ENCODE measurements at places on chromosomes 16 and 17. TPM values are rescaled to one million over a fixed set of nuclear protein-coding genes. Genes with fewer than 3 reads are reported as not detected.

DNA sequence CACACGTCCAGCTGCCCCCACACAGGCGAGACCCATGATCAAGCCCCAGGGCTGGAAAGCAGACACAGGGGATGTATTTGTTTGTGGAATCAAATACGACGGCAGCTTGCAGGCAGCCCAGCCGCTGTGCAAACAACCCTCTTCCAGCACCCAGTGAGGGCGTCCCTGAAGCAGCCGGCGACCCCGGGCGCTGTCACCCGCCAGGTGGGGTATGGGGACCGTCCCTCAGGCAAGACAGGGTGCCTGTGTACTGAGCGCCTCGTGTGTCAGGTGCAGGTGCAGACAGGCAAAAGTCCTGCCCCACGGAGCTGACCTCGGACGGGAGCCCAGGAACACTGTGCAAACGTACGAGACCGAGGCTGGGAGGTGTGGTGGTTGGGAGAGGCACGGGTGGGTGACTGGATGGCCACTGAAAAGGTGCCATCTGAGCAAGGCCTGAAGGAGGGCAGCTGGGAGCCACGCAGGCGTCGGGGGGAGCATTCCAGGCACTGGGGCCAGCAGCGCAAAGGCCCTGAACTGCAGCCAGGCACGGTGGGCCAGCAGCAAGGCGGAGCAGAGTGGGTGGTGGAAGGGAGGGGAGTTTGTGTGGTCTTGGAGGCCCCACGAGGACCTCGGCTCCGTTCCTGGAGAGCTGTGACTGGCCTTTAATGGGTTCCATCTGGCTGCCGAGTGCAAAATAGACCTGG is 48.5 kb downstream of the CBFA2T3 start:
- DNase-seq = no peak

DNA sequence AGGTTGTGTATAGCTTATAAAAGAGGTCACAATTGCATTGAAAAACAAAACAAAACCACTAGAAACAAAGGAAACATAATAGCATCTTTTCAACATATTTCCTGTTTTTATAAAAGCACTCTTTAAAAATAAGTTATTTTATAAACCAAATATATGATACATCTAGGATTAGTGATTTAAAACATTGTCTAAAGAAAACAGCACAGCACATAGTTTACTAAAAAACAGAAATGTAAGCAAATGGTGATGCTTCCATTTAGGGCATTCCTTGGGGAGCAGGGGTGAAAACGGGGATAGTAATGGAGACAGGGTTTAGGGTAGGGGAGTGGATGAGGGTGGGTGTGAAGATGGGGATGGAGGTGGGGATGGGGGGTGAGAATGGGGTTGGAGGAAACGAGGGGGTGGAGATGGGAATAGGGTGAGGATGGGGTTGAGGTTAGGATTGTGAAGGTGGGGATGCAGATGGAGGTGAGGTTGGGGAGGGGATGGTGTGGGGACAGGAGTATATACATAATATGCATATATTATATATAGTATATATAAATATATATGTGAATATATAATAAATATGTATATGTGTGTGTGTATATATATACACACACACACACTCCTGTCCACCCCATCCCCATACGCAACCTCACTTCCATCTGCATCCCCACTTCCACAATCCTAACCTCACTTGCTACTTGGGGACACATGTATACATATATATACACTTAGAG is 1519.5 kb downstream of the CDH11 start:
- no peak for DNase-seq

DNA sequence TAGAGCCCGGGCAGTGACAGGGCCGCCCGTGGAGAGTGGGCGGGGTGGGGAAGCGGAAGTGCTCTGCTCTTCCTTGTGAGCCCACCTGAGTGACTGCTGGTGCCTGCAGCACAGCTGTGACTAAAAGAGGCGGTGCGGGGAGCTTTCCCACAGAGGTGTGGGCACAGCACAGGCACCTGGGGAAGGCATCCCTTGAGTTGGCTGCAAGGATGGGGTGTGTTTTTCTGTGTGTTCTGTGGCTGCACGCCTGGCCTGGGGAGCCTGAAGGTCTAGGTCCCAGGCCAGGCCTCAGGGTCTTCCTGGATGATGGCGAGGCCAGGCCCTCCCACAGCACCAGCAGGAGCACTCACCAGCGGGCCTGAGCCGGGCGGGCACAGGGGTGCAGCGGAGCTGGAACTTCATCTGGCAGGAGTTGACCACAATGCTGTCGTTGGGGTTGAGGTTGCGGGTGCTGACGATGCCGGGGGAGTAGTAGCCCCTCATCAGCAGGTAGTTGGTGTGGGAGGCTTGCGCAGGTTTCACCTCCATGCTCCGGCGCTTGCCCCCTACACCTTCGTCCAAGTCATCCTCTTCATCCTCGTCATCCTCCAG is 67.1 kb downstream of the IL21R start:
- DNase-seq = no peak

FNDC8 gene
- total RNA-seq = not detected

ADAM11 gene
- total RNA-seq = 0.22 TPM

DNA sequence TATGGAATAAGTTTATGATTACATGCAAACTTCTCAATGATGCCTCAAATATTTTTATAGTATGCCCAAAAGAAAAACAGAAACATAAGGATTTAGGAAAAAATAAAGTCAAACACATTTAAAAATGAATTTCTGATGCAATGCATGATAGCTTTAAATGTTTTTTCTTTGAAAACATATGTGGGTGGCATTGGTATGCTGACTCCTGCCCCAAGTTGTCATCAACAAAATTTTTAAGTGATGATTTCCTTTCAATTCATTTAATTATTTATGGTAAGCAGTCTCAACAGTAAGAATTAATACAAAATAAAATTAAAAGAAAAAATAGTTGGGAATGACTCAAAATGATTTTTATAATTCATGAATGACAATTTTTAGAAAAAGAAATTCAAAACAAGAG is 104.9 kb downstream of the CEP112 start:
- DNase-seq = no peak

PITPNM3 gene
- 4.3 TPM for total RNA-seq

USP43 gene
- total RNA-seq = 4.2 TPM

DNA sequence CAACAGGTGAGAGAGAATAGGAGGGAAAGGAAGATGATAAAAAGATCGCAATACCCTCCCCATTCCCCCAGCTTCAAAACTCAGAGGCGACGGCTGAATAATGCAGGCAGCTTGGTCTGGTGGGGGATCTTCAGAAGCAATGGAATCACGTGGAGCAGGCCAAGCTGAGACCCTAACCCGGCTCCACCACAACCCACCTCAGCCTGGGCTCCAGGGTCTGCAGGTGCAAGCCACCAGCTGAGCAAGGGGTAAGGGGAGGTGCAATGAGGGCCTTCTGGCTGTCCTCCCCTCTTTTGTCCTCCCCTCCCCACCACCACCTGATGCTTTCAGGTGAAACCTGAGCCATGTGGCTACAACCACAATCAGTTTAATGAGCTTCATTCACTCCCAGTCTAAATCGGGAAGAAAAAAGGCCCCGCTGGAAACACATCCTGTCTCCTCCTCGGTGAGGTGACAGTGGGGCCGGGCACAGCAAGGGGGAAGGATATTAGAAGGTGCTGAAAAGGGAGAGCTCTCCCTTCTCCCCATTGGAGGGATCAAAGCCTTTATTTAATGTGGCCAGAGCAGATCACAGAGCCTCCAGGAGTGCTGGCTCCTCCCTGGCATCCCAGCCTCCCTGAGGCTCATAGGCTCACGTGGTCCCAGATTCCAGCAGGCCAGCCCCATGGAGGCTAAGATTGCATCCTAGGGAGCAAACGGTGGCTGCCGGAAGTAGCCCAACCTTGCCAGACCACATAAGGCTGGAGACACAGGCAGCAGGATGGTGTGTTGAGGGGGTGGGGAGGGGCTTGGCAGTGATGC is 261.0 kb downstream of the SOX9 start:
- DNase-seq = no peak

GRCh38 chr16:83701494-83701893 is 106.3 kb upstream of the HSBP1 start:
- DNase-seq = peak; percentile 47

GLP2R gene
- 0.54 TPM for total RNA-seq

ABCC11 gene
- total RNA-seq = not detected

DNA sequence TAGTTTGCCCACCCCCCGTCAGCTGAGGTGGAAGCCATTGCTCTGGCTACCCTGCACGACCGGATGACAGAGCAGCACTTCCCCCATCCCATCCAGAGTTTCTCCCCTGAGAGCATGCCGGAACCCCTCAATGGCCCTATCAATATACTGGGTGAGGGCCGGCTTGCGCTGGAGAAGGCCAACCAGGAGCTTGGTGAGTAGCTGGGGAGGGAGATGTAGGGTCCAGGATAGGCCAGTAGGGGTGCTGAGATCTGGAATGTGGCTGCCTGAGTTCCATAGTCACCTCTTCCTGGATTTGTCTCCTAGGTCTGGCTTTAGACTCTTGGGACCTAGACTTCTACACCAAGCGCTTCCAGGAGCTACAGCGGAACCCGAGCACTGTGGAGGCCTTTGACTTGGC is 6.4 kb downstream of the PFAS start:
- DNase-seq = no peak

- no peak for DNase-seq
Observed at GRCh38 chr17:55368706-55369105, 52.9 kb downstream of the MMD start.

KIFC3 gene
- total RNA-seq = 130 TPM

DNA sequence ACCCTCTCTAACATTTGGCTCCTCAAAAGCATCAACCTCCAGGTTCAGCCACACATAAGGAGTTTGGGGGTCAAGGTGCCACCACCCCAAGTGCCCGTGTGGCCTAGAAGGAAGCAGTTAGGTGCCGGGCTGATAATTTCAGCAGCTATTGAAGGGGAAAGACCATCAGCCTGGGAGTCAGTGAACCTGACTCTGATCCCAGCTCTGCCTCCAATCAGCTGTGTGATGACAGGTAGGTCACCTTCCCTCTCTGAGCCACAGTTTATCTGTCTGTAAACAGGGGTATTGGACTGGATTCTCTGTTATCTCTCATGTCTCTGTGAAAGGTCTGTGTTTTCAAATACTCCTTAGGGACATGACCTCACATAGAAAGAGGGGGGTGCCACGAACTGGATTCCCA is 3.9 kb downstream of the CRHR1 start:
- no peak for DNase-seq

DNA sequence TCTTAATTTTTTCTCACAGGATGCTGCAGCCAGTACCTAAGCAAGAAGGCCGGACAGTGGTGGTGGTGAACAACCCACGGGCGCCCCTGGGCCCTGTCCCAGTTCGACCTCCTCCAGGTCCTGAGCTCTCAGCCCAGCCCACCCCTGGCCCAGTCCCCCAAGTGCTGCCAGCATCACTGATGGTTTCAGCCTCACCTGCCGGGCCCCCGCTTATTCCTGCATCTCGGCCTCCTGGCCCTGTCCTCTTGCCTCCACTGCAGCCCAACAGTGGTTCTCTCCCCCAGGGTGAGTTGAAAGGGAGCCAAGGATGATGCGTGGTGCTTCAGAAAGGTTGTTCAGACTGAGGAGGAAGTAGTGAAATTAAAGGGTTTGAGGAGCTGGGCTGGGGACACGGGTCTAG is 21.7 kb downstream of the SRCAP start:
- no peak for DNase-seq

GRCh38 chr17:80364091-80364691 is 50.8 kb upstream of the ENDOV start:
- DNase-seq = peak; percentile 10

DNA sequence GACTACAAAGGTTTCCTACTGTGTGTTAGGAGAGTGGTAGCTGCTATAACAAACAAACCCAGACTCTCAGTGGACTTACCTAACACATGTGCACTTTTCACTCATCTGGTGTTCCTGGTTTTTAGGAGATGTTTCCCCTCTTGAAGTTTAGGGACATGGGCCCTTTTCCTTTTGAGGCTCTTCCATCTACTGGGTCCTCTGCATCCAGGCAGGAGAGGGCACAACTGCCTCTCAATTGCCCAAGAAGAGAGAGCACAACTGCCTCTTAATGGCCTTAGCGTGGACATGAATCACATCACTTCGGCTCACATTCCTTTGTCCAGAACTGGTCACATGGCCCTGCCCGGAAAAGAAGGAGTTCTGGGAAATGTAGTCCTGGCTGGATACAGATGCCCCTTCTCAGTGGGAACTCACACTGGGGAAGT is 9.8 kb upstream of the TNRC6C start:
- peak; percentile 17 for DNase-seq

- no peak for DNase-seq
Observed at GRCh38 chr17:63658366-63658765, 36.1 kb downstream of the MAP3K3 start.

GRCh38 chr16:13926464-13926863 is 6.5 kb downstream of the ERCC4 start:
- DNase-seq = no peak

ZFPM1 gene
- 5.3 TPM for total RNA-seq

- peak; percentile 90 for DNase-seq
Observed at GRCh38 chr16:1159973-1160772, 7.3 kb downstream of the CACNA1H start.

TBC1D3K gene
- not detected for total RNA-seq

DNA sequence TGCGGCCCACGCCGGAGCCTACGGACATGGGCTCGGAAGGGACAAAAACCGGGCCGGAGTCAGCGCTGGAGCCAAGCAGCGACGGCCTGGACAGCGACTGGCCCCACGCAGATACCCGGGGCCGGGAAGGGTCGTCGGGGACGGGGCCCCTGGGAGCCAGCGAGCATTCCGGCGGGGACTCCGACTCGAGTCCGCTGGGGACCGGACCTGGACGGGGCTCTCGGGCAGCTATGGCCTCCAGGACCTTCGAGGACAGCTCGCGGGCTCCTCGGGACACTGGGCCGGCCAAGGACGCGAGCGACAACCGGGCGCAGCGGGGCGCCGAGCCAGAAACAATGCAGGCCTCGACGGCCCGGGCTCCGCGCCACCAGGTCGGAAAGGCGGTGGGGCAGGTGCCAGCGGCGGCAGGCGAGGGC is 1.0 kb downstream of the MYO15B start:
- DNase-seq = peak; percentile 68

GRCh38 chr16:1902547-1903219 is 15.5 kb downstream of the HS3ST6 start:
- no peak for DNase-seq

- DNase-seq = no peak
Observed at GRCh38 chr17:75734674-75735294, 13.5 kb downstream of the ITGB4 start.

All from thyroid gland (tissue), 4 donors.